ENCODE measurements at places on chromosomes 7 and 10.
A peak's percentile ranks its signal among the peaks of the same experiment; 100 is the strongest.

DNA sequence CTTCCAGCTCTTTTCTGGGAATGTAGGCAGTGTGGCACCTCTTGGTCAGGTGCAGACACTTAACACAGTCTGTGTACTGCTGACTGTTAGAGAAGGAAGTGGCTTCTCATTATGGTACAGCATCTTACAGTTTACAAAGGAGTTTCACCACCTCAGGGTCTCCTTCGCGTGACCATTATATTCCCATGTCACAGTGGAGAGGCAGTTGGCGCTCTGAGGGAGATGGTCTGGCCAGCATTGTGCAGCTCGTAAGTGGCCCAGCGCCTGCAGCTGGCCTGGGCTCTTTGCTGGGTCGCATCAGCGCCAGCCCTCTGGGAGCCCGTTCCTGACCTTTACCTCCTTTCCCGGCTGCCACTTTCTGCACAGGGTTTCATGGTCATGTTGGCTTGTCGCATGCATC, 15.4 kb downstream of the TSPAN15 start:
- no peak for DNase-seq

GRCh38 chr10:110101464-110102144, 93.8 kb downstream of the ADD3 start:
- DNase-seq: no peak

GRCh38 chr10:58897708-58898107, 278.7 kb upstream of the PHYHIPL start:
- DNase-seq: peak; percentile 10

- no peak for DNase-seq
Observed at GRCh38 chr10:15345450-15345849, 25.6 kb downstream of the FAM171A1 start.

DNA sequence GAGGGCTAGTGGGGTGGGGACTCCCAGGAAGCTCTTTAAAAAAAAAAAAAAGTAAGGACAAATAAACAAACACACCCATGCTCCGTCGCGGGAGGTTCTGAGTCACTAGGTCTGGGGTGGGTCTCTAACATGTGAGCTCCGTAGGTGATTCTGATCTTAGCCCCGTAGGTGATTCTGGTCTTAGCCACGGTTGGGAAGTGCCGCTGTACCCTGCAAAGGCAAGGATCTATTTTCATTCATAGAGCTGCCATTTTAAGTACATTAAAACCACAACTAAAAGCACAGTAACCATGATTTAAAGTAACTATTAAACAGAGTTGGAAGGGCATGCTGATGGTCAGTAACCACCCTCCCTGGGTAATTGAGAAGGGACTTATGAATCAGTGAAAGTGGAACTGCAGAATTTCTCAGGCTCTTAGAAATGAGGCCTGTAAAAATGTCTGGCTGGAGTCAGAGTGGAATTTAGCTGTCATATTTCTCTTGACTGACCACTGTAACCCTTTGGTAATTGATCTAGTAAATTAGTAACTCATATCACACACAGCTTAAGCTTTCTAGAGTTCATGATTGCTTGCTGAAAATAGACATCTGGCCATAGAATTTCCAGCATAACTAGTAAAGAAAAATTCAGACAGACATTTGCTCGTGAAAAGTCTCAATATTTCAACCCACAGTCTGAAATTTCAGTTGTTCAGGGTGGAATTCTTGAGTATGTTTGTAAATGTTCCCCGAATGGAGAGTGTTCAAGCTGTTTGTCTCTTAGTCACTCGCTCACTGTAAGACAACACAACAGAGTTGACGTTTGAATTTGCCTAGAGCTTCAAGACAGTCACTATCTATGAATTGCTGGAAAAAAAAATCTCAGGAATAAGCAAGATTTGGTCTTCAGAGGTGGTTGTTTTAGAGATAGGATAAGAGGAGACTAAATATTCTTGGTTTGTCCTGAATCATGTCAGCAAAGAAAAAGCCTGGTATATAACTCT, 34.2 kb upstream of the TCF7L2 start:
- DNase-seq: no peak

DNA sequence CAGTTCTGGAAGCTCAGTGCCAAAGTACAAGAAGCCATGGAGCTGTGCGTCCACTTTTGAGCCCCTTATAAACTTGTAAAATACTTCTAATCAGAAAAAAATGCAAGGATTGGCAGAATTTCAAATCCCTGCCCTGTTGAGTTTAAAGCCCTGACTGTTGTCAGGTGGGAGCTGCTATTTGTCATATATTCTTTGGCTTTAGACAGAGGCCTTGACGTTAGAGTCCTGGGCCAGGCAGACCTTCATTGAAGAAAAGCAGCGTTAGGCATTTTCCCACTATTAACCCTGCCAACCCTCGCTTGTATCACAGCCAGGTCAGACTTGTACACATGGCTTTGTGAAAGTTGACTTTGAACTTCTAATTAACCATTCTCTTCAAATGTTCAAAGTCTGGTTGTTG, 155.4 kb downstream of the TWIST1 start:
- no peak for DNase-seq

GRCh38 chr7:35760143-35760745, 40.6 kb upstream of the SEPTIN7 start:
- DNase-seq: no peak

GRCh38 chr10:28432210-28432676, 100.7 kb upstream of the WAC start:
- peak; percentile 82 for DNase-seq

DNA sequence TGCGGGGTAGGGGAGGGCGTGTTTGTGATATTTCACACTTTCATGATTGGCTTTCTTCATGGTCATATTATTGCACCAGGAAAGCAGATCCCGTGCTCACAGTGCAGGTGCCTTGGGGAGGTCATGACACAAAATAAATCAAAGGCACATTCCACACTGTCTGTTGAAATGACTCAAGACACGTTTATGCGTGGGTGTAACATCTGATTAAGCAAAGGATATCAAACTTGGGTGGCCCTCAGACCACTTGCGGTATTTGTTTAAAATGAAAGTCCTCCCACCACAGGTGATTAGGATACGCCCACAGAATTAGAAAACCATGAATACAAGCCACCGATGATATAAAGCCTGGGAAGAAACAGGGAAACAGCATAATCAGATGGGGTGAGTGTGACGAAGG, 51.1 kb downstream of the SVIL start:
- DNase-seq: no peak

- no peak for DNase-seq
Observed at GRCh38 chr10:18653112-18653511, 1.7 kb upstream of the NSUN6 start.

GRCh38 chr10:126663880-126664279, 6.6 kb downstream of the C10orf90 start:
- DNase-seq: peak; percentile 48

DNA sequence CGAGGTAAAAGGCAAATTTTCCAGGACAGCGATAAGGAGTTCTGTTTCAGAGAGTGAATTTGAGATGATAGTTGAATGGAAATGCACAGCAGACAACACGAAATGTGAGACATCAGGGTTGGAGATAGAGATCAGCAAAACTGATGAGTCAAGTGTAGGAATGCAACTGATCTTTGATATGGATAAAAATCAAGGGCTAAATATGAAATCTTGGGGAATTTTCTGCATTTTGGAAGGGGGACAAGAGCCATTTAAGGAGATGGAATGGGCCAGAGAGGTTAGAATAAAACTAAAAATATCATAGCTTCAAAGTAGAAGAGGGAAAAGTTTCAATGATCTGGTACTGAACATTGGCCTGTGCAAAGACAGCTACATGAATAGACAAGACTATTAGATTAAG, 11.5 kb downstream of the CISD1 start:
- DNase-seq: no peak

DNA sequence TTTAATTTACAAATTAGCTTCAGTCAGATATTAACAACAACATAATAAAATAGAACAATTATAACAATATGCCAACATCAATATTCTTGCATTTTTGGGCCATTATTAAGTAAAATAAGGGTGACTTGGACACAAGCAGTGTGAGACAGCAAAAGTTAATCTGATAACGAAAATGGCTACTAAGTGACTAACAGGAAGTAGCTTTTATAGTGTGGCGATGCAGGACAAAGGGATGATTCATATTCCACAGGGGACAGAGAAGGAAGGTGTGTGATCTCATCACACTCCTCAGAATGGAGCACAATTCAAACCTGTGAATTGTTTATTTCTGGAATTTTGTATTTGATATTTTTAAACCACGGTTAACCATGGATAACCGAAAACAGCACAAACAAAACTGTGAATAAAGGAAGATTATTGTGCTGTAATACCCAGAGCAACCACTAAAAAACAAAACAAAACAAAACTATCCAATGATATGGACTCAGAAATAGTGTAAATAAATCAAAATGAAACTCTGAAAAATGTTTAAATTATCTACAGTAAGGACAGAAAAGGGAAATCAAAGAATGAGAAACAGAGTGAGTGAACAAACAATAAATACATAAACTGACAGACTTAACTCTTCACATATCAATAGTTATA, 66.9 kb upstream of the TFEC start:
- peak; percentile 64 for DNase-seq

GRCh38 chr10:5538446-5538845, 13.7 kb downstream of the CALML3 start:
- no peak for DNase-seq

Measured in MV-4-11 (cell line).